CD4-positive, CD25-positive, alpha-beta regulatory T cell (primary cell): ENCODE measurements at places on chromosomes 7 and 10.

DNA sequence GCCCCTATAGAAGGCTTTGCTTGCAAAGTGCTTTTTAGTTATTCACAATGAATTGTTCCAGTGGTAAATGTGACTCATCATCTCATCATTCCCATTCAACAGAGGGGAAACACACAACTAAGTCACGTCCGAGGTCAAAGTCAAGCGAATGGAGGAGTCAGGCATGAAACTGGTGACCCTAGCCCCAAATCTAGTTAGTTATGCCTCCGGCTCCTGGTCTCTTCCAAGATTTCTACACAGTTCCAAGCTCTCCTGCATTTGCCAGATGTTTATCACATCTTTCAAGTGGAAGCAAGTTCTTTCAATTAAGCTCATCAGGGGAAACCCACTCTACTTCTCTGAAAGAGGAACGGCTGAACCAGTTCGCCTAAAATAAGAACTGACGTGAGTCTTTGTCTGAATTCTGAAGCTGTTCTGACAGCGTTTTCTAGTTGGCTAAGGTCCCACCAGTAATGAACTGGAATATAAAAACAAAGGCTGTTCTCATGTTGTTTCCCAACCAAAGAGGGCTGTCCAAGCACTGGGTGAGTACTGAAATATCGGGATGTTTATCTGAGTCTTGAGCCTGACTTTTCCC, 140.9 kb upstream of the NRBF2 start:
- no peak for DNase-seq

- DNase-seq, result no peak
Measured at GRCh38 chr10:118369641-118370205, 27.6 kb upstream of the FAM204A start.

GRCh38 chr7:48140001-48140681, 31.1 kb upstream of the ABCA13 start:
- no peak for DNase-seq

GRCh38 chr7:139124084-139124914, 14.8 kb upstream of the ZC3HAV1 start:
- no peak for DNase-seq

DNA sequence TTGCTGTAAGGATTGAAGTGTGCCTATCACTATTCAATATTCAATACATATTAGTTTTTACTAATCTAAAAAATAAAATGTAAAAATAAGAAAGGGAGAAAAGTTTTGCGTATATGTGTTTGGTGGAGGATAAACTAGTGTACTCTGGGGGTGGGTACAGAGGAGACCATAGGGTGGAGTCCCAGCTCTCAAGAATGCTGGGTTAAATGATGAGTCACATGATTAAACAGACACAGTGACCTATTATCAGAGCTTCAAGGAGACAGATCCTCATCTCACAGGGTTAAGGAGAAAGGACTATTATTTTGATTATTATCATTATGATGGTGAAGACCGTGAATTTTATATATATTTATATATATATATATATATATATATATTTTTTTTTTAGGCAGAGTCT, 77.5 kb downstream of the AFAP1L2 start:
- no peak for DNase-seq

DNA sequence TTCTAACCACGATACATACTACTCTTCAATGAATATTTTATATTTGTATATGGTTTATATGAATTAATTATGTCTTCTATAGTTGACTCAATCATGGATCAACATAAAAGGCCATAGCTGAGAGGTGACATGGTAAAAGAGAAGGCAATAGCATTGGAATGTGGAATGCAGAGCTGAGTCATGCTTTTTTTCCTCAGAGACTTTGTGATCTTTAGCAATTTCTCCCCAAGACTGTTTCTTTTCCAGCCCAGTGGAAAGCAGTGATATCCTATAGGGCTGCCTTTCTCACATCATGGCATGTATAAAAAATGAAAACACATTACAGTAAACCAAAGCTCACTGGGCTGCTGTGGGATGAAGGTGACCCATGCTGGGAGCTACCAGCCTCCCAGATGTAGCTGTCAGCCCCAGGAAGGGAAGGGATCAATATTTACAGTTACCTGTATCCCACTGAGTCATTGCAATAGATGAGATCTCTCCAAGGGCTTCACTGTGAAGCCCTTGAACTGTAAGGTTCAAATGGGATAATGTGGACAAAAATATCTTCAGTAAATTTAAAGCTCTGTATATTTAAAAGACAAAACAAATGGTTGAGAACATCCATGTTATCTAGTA, 30.2 kb downstream of the SLC39A12 start:
- no peak for DNase-seq

- no peak for DNase-seq
Measured at GRCh38 chr7:151394076-151395035, 15.5 kb downstream of the WDR86 start.
